ENCODE measurements at places on chromosomes 12 and 14. TPM values are rescaled to one million over a fixed set of nuclear protein-coding genes. Genes with fewer than 3 reads are reported as not detected.

- DNase-seq: no peak
Measured at GRCh38 chr14:102221026-102221425, 81.3 kb downstream of the WDR20 start.

GRCh38 chr12:45658020-45658419 lies 71.5 kb upstream of the ARID2 start:
- no peak for DNase-seq

Gene TAS2R13
- 0.14 TPM for polyA plus RNA-seq

Gene OAS2
- polyA plus RNA-seq: 6.7 TPM

DNA sequence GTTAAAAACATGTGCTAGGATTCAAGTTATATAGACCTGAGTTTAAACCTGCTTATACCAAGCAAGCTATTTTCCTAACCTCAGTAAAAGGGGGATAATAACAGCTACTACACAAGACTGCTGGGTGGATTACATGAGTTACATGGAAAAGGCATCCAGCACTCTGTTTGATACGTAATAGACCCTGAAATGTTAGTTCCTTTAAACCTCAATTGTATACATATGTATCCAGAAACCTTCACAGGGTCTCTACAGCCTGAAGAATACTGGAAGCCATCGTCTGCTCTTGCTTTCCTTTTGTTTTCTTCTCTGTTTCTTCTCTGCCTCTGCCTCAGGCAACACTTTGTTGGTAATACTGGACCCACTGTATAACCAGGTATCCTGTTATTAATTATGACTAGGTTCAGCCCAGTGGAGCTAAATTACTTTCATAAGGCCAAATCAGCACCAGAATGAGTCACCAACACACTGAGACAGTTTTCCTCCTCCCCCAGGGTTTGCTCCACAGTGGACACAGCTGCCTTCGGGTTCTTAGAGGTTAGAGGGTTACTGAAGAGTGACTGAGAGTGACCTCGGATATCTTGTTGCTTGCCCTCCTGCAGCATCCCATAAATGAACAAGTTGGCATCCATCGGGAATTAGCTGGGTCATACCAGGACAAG lies 127.1 kb downstream of the CAPZA3 start:
- DNase-seq: no peak

Gene ASCL1
- polyA plus RNA-seq: 0.07 TPM

DNA sequence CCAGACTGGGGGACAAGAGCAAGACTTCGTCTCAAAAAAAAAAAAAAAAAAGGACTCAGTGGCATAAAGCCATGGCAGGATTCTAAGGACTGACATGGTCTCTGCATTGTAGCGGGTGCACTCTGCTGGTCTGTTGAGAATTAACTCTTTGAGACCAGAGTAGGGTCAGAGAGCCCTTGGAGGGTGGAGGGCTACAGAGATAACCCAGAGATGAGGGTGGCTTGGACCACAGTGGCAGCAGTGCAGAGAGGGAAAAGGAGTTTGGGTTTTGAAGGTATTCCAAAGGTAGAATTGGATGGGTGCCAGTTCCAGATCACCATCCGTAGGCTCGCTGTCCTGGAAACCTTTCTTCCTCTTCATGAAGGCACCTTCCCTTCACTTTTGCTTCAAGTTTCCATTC lies 14.3 kb upstream of the DYNC1H1 start:
- no peak for DNase-seq

Data from left renal pelvis (tissue), 4 donors.